ENCODE measurements at places on chromosomes 5 and 9.

DNA sequence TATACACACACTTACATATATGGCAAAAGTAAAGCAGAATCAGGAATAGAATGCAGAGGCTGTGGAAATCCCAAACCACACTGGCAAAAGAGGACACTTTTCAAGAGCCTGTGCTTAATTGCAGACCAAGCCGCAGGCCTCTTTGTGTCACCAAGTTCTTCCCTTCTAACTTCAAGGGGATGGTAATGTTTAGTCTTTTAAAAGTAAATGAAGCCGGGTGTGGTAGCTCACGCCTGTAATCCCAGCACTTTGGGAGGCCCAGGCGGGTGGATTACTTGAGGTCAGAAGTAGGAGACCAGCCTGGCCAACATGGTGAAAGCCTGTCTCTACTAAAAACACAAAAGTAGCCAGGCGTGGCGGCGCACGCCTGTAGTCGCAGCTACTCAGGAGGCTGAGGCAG is 28.7 kb downstream of the ROR2 start:
- DNase-seq: no peak

GRCh38 chr5:126450346-126450745 is 27.1 kb downstream of the GRAMD2B start:
- no peak for DNase-seq

- no peak for DNase-seq
Observed at GRCh38 chr5:76692651-76693050, 23.3 kb upstream of the F2R start.

- DNase-seq: no peak
Observed at GRCh38 chr9:79432485-79432884, 139.3 kb upstream of the TLE4 start.

GRCh38 chr5:171162165-171162564 is 146.9 kb upstream of the TLX3 start:
- no peak for DNase-seq

DNA sequence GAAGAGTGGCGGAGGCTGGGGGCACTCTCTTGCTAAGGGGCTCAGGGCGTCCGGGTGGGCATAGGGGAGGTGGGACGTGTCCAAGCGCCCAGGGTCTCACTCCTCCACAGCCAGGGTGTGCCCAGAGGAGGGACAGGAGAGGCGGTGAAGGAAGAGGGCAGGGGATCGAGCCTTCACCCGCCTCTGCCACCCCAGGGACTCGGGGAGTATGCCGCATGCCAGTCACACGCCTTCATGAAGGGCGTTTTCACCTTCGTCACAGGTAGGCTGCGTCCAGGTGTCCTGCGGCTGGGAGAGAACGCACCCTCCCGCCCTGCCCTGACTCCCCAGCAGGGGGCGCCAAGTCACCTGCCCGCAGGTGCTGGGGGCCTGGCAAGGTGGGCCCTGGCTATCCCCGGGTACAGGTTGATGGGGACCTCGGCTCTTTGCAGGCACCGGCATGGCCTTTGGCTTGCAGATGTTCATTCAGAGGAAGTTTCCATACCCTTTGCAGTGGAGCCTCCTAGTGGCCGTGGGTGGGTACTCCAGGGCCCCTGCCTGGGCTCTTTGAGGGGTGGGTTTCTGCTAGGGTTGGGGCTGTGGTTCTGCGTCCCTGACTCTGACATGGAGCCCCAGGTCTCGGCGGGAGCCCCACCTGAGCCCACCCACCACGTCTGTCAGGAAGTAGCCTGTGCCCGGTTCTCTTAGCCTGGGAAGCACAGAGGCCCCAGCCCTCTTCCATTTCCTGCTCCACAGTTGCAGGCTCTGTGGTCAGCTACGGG is 552 bp downstream of the TMEM141 start:
- DNase-seq: no peak

- DNase-seq: peak; percentile 11
Observed at GRCh38 chr5:65506961-65507360, 25.2 kb upstream of the ADAMTS6 start.

GRCh38 chr9:95598236-95598635 is 81.5 kb upstream of the PTCH1 start:
- DNase-seq: no peak

- no peak for DNase-seq
Observed at GRCh38 chr9:38360839-38361472, 31.5 kb upstream of the ALDH1B1 start.

DNA sequence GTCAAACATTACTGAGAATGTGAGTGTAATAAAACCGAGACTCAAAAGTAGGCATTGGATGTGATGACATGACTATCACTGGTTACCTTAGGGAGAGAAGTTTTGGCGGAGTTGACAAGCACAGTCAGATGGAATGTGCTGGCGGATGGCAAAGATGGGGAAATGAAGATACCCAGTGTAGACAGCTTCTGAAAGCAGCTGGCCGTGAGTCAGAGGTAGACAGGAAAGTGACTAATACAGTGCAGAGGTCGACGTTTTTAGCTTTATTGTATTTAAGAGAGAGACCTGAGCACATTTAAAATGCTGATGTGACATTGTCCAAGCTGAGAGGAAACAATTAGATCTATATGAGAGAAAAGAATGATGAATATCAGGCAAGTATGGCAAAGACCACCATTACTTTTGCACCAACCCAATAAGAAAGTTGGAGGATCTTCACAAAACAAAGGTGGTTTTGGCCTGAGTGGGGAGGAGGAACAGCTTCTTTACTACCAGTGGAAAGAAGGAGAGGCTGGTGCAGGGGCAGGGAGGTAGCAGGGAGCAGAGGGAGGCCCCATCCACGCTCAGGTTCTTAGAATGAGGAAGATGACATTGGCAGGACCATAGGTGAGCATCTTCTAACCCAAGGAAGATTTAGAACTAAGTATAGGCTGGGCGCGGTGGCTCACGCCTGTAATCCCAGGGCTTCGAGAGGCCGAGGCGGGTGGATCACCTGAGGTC is 36.7 kb upstream of the KCNIP1 start:
- peak; percentile 26 for DNase-seq

GRCh38 chr5:133851521-133851920 is 116.9 kb downstream of the C5orf15 start:
- no peak for DNase-seq

DNA sequence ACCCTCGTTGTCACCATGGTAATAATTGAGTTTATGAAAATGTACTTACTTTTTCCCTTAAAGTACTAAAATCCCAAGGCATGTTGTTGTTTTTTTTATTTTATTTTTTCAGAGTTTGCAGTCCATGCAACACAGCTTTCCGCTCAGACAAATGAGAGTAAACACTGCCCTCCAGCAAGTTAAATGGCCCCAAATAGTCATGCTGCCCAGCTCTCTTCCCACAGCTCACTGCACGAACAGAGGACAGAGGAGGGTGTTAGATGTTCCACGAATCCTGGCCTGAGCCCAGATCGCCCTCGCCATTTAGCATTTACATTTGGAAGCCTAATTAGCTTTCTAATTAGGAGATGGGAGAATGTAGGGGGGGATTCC is 1.9 kb downstream of the NIM1K start:
- DNase-seq: no peak

DNA sequence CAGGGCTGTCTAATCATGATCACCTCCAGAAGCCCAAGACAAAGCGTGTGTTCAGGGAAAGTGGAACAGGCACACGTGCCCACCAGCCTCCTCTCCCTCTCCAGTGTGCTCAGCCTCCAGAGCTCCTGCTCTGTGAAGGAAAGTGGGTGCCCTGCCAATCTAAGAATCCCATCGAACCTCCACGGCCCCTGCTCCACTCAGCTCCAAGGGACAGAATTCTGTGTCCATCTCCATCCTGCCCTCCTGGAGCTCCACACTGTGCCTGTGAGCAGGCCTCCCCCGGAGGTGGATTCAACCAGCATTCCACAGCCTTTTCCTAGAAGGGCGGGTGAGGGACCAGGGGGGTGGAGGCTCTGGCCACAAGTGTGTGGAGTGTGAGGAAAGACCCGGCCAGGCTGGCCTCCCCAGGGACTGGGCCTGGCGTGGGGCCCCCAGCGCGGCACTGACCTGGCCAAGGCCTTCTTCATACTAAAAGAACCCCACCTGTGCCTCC is 6.0 kb downstream of the EEIG1 start:
- DNase-seq: peak; percentile 46

DNA sequence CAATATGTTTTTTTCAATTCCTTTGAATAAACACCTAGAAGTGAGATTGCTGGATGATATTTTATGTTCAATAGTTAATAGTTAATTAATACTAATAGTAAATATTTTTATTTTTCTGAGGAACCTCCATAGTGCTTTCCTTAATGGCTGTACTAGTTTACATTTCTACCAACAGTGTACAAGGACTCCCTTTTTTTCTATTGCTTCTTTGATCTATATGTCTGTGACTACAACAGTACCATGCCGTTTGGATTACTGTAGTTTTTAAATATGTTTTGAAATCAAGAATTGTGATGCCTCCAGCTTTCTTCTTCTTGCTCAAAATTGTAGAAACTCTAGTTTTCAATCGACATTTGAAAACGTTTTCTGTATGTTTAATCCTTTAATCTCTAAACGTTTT is 39.5 kb upstream of the ADAMTS16 start:
- DNase-seq: no peak

GRCh38 chr9:32665101-32665500 is 29.6 kb upstream of the TAF1L start:
- DNase-seq: no peak

- DNase-seq: no peak
Observed at GRCh38 chr9:34891386-34891785, 66.7 kb upstream of the PHF24 start.
